ENCODE measurements at places on chromosomes 1 and 21.

DNA sequence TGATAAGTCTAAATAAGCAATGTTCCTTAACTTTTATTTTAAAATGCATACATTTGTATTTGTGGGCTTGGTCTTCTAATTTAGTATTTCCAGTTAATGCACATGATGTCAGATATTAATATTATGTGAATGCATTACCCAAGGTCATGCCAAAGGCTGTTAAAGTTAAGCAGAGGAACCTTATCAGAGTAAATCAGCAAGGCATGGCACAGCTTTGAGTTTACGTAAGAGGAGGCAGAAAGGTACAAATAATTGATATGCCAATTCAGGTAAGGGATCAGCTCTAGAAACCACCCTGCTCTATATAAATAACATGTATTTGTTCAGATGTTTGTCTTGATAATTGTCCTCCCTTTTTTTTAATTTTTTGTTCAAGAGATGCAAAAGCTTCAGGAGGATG lies 64.5 kb upstream of the CHRM3 start:
- no peak for DNase-seq

DNA sequence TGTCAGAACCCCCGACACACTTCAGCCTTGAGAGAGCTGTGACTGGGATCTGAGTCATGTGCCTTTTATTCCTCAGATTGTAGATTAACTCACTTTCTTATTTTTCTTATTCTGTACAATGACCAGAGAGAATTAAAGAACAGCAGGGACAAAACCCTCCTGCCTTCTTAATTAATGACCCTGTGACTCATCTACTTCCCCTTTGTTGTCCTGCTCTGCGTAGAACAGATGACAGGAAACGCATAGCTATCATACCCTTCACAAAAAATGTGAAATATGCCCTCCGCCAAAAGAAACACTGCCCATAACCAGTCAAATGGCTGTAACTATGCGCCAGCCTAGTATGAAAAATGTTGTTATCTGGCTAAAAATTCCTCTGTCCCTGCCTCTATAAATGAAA lies 9.1 kb upstream of the PADI2 start:
- no peak for DNase-seq

DNA sequence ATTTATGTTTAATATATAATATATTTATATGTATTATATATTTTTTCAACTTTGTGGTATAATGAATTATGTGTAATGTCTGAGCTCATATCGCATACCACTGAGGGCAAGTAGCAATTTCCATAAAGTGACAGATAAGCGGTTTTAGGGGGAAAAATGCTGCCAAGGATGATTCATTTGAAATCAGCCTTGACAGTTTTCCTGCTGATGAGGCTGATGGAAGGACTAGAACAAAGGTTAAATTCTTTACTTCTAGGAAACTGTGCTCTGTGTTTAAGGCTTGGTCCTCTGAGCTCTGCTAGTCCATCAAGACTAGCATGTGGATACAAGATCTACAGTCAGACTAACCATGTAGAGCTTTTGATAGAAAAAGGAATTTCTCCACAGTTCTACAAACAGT lies 19.3 kb upstream of the DDAH1 start:
- no peak for DNase-seq

DNA sequence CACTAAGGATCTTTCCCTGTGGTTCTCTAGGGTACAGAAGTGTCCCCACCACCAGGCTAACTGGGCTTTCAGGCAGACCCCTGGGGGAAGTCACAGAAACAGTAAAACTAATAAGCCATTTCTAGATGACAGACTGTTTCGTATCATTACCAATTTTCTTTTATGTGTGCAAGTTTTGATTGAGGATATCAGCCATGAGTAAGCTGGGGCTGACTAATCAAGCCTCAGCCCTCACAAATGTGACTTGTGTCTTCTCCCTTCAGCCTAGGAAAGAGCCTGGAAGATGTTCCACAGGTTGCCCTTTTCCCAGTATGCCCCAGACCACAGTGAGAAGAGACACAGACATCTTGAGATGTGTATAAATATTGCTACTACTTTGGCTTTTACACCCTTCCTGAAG lies 10.5 kb downstream of the PTGFRN start:
- no peak for DNase-seq

DNA sequence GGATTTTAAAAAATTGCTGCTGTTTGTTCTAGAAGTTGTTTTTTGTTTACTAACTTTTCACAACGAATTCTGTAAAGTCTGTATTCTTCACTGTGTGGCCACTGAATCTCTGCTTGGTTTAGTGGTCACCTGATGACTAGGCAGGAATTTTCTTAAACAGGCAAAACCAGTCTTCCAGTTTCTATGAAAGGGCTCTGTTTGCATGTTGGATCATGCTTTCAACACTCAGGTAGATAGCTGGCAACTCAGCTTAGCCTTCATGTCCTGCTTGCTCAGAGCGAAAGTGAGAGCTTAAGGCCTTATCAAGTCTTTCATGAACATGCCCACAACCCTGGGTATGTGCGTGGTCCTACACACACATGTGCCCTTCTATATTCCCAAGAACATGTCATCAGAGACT lies 52.4 kb upstream of the CCDC190 start:
- no peak for DNase-seq

GRCh38 chr1:228037401-228038386 lies 30.9 kb downstream of the WNT3A start:
- DNase-seq: no peak

Measured in NCI-H774 (cell line).